Upper lobe of left lung (tissue), 6 donors: ENCODE measurements at places on chromosomes 16 and 17.

DNA sequence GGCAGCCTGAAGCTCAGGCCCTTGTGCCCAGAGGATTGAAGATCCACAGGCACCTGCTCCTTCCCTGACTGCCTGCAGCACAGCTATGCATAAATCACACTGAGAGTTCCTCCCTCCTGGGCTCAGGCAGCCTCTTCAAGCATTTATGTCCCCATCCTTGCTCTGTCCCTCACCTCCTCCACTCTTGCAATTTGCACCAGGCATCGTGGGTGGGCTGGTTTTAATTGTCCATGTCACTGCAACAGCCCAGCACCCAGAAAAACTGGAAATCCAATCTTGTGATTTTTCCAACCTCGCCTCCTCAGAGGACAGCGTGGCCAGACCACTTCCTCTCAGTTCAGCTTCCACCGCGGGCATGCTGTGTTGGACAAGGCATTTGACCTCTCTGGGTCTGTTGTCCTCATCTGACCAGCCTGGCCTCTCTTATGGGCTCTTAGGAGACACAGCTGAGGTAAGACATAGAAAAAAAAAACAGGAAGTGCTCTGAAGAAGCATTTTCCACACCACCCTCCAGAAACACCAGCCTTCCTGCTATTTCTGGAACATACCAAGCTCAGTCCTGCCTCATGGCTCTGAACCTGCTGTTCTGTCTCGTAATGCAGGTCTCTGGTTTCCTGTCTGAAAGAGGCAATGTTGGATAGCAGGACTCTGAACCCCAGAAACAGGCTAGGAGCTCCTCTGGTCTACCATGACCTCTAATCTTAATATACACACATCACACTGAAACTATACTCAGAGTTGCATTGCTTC, 8.3 kb downstream of the TMEM114 start:
- no peaks in the 10 kb centered on the region for H3K4me1 ChIP-seq
- H3K36me3 ChIP-seq: no peaks in the 10 kb centered on the region
- no peak for DNase-seq
- H3K27me3 ChIP-seq: no peaks in the 10 kb centered on the region
- no peak overlapping the region for H3K4me3 ChIP-seq

DNA sequence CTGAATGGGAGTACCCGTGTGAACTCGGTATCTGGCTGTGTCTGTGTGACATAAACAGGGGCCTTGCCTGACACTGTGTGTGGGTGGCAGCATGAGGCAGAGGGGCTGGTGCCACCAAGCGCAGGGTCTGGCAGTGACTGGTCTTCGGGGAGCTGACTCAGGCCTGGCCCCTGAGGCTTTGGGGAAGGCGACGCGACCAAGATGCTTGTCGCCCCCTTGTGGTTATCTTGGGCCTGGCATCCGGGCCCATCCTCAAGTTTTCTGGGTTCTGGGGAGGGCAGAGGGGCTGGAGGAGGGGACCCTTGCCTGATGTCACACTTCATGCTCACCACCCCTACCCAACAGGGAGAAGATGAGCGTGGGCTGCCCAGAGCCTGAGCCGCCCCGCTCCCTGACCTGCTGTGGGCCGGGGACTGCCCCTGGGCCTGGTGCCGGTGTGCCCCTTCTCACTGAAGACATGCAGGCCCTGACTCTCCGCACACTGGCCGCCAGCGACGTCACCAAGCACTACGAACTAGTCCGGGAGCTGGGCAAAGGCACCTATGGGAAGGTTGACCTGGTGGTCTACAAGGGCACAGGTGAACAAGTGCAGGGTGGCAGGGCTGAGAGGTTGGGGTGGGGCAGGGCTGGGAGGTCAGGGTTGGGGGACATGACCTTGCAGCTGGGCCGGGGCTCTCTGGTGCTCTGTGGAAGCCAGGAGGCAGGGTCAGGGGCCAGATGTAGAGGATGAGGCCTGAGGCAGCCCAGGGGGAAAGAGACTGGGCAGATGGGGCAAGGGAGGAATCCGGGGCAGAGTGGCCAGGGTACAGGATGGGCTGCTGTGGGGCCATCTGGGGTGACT, 24.9 kb downstream of the SBK1 start:
- H3K4me3 ChIP-seq: no peak overlapping the region
- H3K4me1 ChIP-seq: no peaks in the 10 kb centered on the region
- peak; percentile 83 for DNase-seq
- no peaks in the 10 kb centered on the region for H3K27me3 ChIP-seq
- H3K36me3 ChIP-seq: no peaks in the 10 kb centered on the region

GRCh38 chr16:75044800-75045361, 46.1 kb downstream of the ZNRF1 start:
- DNase-seq: peak; percentile 63
- H3K36me3 ChIP-seq: no peaks in the 10 kb centered on the region
- peaks cover 47% of the 10 kb centered on the region for H3K4me1 ChIP-seq
- no peaks in the 10 kb centered on the region for H3K27me3 ChIP-seq
- peak overlapping the region; percentile 68 for H3K27ac ChIP-seq

DNA sequence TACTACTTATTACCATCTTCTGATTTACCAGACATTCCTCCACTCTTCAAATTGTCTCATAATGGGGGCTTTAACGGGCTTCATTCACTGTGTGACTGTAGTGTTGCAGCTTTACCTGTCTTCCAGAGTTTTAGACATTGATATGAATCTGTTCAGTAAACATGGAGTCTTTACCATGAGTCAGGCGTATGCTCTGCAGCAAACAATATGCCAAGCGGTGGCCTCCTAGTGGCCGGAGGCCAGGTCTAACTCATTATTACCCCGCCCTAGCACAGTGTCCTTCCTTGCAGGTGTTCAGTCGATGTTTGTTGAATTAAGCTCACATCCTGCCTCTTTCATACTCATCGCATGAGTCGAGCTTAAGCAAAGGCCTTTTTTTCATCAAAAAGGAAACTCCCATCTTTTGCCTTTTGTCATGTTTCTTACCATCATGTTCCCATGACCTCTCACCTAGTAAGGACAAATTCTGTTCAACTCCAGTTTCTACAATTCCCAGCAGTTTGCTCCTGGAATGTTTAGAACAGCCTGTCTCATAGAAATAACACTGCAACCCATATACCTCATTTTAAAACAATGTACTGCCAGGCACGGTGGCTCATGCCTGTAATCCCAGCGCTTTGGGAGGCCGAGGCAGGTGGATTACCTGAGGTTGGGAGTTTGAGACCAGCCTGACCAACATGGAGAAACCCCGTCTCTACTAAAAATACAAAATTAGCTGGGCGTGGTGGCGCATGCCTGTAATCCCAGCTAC, 39.4 kb downstream of the TUBD1 start:
- no peak overlapping the region for H3K4me3 ChIP-seq
- H3K36me3 ChIP-seq: no peaks in the 10 kb centered on the region
- H3K27me3 ChIP-seq: no peaks in the 10 kb centered on the region
- no peak for DNase-seq
- peak overlapping the region; percentile 76 for H3K27ac ChIP-seq

DNA sequence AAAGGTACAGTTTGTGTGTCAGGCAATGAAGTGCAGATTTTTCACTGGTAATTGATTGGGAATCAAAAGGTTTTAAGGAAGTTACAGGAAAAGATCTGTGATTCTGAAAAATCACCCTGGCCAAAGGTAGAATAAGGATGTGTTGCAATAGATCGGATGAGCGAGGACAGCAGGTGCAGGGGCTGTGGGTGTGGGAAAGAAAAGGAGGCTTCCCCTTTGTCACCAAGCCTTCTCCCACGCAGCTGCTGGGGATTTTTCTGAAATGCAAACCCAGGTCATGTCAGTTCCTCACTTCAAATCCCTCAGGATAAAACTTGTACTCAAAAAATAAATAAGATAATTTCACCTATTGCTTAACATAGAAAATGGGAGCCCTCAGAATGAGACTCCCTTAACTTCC, 47.9 kb upstream of the ARHGAP17 start:
- H3K27ac ChIP-seq: no peak overlapping the region
- H3K4me1 ChIP-seq: peaks cover 12% of the 10 kb centered on the region
- no peaks in the 10 kb centered on the region for H3K27me3 ChIP-seq
- no peak for DNase-seq

- no peaks in the 10 kb centered on the region for H3K36me3 ChIP-seq
- peaks cover 6% of the 10 kb centered on the region for H3K4me1 ChIP-seq
- H3K27ac ChIP-seq: no peak overlapping the region
- H3K4me3 ChIP-seq: no peak overlapping the region
Observed at GRCh38 chr17:76623271-76624146, 20.0 kb downstream of the ST6GALNAC1 start.

- no peaks in the 10 kb centered on the region for H3K27me3 ChIP-seq
- H3K4me1 ChIP-seq: peaks cover 18% of the 10 kb centered on the region
- no peak overlapping the region for H3K4me3 ChIP-seq
- H3K27ac ChIP-seq: no peak overlapping the region
- no peaks in the 10 kb centered on the region for H3K36me3 ChIP-seq
Observed at GRCh38 chr16:53175118-53175517, 120.3 kb downstream of the CHD9 start.
